Type B pancreatic cell (in vitro differentiated cells): ENCODE measurements at places on chromosomes 1 and 21. TPM values are rescaled to one million over a fixed set of nuclear protein-coding genes. Genes with fewer than 3 reads are reported as not detected.

DNA sequence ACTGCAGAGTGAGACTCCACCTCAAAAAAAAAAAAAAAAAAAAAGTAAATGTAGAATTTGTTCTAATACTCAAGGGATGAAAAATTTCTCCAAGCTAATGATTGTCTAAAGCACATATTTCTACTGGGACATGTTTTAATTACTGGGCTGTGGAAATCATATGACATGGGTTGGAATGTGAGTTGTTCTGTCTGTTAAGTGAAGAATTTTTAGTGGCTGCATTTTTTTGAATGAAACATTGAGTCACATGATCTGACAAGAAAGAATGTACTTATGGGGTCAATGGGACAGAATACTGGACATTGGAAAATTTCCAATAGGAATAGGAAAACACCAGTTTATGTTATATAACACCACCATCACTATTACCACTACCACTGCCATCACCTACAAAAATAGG, 123.8 kb upstream of the IVNS1ABP start:
- no peak for DNase-seq

DNA sequence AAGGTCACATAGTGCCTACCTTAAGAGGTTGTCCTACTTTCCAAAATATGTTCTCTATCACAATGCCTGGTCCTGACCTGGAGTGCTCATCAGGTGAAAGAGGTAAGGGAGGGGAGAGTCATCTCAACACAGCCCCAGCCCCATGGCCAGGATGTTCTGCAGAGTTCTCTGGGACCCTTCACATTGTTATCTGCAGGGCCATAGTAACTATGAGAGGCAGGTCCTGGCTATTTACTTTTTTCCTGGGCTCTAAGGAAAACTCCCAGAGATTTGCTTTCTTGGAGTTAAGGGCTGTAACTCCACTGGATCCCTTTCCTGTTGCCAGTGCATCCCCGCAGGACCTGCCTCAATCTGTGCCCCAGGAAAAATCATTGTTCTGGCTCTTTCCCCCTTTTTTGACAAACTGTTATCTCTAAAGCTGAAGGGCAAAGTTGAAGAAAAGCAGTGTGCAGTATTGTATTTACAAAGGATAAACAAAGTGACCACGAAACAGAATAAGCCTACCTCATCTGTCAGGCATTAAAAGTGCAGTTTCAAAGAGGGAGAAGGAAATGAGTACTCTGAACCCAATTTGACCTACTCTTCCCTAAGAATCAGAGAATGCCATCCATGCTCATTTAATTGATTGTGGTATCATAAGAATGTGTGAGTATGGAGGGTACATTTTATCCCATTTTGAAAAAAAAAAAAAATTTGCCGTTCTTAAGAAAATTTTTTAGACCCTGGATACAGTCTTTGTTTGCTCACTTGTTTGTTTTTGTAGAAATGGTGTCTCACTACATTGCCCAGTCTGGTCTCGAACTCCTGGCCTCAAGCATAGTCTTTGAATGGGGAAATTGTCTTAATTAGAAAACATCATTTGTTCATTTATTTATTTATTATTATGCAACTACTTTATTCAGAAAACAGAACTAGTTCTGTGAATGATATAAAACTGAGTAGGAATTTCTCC, 149.6 kb downstream of the RHOU start:
- DNase-seq: no peak

DNA sequence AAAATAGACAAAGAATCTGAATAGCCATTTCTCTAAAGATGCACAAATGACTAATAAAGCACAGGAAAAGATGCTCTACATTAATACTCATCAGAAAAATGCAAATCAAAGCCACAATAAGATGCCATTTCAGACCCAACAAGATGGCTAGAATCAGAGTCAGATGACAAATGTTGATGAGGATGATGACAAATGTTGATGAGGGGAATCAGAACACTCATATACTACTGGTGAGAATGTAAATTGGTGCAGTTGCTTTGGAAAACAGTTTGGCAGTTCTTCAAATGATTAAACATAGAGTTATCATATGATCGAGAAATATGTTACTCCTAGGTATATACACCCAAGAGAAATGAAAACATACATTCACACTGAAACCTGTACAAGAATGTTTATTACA, 33.9 kb downstream of the LRRC40 start:
- no peak for DNase-seq

The UBE2U gene
- total RNA-seq: not detected in 2 replicates

DNA sequence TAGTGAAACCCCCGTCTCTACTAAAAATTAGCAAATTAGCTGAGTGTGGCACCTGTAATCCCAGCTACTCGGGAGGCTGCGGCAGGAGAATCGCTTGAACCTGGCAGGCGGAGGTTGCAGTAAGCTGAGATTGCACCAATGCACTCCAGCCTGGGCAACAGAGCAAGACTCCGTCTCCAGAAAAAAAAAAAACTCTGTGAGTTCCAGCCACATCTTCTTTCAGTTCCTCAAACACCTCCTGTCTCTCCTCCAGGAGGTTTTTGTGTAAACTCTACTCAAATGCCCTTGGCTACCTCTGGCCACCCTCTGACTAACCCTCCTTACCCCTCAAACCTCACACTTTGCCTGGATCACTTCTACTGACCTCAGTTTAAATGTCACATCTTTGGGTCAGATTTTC, 38.1 kb downstream of the RCSD1 start:
- DNase-seq: no peak

GRCh38 chr1:92901699-92902405, 59.4 kb downstream of the DIPK1A start:
- no peak for DNase-seq

- no peak for DNase-seq
Measured at GRCh38 chr1:7432900-7433380, 338.2 kb upstream of the VAMP3 start.

- DNase-seq: no peak
Measured at GRCh38 chr1:36652586-36652985, 169.9 kb upstream of the CSF3R start.

DNA sequence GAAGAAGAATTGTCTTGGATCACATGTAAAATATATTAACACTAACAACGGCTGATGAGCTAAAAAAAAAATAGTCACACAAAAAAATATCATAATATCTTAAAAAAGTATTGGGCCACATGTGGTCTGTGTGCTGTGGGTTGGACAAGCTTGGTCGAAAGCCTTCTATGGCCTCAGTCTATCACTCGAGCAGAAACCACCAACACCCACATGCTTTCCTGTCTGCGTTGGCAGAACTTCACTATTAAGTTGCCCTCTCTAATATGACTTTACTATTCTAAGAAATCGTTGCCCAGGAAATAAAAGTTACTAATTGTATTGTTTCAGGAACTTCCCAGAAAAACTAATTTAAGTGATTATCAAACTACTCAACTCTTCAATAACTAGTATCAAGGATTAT, 28.2 kb upstream of the ETS2 start:
- DNase-seq: no peak

The RAB4A gene
- total RNA-seq: 59.9 and 71.8 TPM in 2 replicates

The THEM5 gene
- total RNA-seq: not detected in 2 replicates

The KCNA3 gene
- total RNA-seq: 0.94 and 1.9 TPM in 2 replicates

DNA sequence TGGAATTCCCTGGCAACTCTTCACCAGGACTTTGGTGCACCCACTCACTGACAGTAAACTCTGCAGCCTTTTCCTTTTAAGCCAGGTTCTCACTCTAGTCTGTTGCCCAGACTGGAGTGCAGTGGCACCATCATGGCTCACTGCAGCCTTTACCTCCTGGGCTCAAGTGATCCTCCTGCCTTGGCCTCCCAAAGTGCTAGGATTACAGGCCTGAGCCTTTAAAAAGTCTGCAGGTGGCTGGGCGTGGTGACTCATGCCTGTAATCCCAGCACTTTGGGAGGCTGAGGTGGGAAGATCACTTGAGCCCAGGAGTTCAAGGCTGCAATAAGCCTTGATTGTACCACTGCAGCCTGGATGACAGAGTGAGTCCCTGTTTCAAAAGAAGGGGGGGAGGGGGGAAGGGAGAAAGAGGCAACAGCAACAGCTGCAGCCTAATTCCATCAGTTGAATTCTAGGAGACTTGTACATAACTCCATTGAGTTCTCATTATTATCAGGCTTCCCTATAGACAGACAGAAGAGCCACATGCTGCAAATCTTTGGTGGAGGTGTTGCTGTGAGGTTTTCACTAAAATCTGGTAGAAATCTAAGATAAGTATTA, 8.1 kb upstream of the HNRNPR start:
- DNase-seq: no peak
